ENCODE measurements at places on chromosomes 7 and 10.

DNA sequence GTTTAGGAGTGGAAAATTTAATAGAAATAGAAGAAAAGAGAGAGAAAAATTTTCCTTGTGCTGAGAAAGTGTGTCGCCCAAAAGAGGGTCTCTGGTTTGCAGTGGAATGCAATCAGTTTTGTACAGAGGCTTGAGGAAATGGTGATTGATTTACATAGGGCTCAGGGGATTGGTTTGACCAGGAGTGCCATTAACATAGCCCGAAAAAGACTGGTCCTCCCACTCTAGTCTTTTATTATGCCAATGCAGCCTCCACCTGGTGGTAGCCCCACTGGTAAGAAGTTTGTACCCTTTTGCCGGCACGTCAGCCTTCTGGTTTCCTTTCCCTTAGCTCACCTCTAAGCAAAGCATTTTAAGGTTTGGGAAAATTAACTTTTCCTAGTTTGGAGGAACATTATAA, 885.3 kb downstream of the XPNPEP1 start:
- DNase-seq = no peak

DNA sequence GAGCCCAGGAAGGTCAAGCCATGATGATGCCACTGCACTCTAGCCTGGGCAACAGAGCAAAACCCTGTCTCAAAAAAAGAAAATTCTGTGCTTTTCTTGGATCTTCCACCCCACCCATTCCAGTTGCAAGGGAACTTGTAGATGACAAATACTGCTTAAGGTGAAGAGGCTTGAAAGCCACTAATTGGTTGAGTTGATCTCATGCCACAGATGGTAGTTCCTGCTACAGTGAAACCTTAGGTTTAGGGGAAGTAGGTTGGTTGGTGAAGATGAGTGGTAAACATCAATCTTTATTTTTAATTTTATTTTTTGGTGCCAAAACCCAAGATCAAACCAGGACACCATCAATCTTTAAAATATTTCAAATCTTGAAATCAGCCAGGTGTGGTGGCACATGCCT, 2.9 kb upstream of the GDI2 start:
- no peak for DNase-seq

DNA sequence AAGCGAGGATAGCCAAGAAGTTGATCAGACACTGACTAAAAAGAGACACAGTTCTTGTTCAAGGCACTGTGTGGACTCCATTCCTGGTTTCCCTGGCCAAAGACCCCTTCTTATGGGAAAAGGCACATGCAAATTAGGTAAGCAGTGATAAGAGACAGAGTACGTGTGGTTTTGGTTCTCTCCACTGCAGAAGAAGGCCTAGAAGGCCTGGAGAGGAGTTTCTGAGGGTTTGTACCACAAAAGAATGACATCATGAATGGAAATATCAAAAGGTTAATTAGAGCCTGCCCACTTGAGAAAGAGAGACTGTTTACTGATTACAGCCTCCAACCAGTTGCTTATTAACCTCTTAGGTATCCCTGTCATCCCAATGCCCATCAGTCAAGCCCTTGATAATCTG, 137.5 kb downstream of the ZNF365 start:
- no peak for DNase-seq

DNA sequence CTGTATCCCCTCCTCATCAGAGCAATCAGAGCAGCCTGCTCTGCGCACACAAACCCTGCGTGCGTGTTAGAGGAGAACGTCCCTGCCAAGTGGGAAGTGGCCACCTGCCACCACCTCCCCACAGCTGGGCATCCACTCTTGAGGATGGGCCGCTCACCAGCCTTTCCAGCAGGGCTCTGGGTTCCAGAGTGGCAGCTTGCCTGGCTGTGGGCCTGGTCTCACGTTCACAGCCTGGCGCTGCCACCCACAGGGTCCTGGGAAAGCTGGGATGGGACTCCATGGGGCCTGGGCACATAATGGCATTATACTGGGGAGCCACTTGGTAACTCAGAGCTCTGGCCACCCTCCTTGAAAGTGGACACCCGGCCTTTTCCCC, 151.1 kb upstream of the PPP2R2D start:
- DNase-seq = no peak

DNA sequence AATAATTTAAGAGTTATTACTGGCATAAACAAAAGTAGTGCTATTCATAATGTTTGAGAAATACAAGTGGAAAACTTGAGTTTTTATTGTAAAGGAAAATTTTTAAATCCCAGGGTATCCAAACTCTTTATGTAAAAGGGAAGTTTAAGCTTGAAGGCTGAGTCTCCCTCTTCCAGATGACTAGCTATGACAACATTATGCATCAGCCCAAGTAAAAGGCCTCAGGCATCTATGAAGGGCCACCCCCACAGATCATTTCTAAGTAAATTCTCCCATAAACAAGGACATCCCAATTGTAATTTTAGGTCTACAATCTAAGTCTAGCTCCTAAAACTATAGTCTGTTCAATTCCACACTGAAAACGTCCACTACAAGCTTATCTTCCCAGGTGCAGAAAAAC, 166.2 kb upstream of the STEAP1 start:
- DNase-seq = no peak

DNA sequence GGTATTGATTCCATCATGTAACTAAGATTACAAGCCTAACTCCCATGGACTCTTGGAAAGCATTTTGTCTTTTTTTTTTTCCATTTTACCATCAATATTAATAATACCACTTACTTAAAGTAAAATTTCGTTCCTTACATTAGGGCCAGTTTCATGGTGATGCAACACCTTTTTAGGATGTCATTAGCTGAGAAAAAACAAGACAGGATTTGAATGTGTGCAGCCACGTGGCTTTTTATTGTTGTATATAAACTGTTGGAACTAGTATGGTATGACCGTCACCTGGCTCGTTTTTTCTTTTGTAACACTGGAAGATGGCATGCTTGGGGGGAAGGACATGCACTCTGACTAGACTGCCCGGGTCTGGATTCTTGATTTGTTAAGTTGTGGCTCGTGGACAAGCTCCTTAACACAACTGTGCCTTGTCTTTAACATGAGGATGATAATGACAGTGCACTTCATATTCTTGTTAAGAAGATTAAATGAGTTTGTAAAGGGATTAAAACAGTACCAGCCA, 42.1 kb downstream of the ARHGAP21 start:
- no peak for DNase-seq

- no peak for DNase-seq
Observed at GRCh38 chr7:81783818-81784217, 14.0 kb upstream of the HGF start.

DNA sequence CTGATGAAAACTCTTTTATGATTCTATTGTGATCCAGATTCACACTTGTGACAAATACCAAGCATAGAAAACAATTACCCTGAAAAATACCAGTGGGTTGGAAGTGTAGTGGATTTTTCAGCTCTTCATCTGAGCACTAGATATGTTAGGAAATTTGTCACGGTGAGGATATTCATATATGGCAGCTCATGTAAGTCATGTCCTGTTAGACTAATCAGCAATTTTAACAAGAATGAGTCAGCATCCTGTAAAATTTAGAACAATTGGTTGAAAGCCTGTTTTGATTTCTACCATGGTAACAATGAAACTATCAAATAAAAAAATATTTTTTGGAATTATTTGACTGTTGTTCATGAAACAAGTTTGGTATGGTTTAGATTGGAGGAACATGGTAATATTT, 334.3 kb downstream of the CACNA2D1 start:
- no peak for DNase-seq

DNA sequence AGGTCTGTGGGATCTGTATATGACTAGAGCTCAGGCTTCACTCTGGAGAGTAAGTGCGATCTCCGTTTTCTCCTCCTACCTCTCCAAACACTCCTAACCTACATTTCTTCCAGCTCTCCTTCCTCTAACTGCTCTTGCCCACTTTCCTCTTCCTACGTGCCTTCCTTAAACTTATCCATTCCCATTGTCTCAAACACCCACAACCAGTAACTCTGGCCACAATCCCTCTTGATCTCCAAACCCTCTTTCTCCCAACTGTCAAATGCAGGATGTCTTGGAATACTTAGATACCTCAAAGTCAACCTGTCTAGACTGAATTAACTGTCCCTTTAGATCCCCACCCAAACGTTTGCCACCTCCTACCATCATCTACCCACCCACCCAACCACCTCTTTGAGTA, 213.7 kb upstream of the KMT2E start:
- no peak for DNase-seq

GRCh38 chr10:111087331-111087756, 10.5 kb downstream of the ADRA2A start:
- DNase-seq = no peak

GRCh38 chr10:44396671-44397191, 11.8 kb upstream of the CXCL12 start:
- no peak for DNase-seq

- DNase-seq = no peak
Observed at GRCh38 chr10:48445932-48446331, 139.5 kb downstream of the MAPK8 start.

DNA sequence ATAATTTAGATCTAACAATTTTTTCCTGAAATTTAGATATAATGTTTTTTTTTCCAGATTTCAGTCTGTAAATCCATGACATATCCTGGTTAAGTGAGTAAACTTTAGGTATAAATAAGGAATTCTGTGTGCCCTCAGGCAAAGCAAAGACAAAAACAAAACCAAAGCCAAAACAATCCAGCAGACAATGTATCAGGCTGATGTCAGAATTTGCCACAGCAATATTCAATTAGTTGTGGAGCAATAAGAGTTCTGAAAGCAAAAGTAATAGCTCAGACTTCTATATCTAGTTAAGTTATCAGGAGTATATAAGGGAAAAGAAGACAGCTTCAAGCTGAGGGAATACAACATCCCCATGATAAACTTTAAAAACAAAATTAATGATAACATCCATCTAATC, 82.0 kb downstream of the MKX start:
- no peak for DNase-seq

- peak; percentile 31 for DNase-seq
Observed at GRCh38 chr10:484441-484924, 205.0 kb downstream of the DIP2C start.

DNA sequence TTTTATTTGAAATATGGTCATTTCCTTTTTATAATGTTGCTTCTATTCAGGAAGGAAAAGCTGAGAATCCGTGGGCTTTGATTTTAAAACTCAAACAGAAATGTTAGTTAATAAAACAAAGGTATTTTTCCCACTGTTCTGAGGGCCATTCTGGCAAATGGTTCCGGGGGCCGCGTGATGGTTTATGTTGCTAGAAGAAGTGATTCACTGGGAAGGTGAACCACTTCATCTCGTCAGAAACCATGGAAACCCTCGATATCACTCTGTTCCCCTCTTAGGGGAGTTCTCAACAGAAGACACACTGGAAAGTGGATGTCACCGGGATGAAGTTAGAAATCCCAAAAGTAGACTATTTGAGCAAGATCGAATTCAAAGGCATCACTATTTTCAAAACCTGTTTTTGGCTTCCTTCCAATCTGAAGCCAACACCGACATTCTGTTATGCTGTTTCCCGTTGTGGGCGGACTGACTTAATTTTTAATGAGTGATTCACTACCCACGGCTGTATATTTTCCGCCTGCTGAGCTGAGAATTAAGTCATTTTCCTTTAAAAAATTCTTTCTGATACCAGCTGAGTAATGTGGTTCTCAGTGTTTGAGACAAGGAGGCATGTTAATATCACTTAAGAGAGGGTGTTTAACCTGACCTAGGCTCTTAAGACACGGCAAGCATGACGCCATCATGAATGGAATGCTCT, 84.1 kb downstream of the PTPRE start:
- peak; percentile 68 for DNase-seq

- no peak for DNase-seq
Observed at GRCh38 chr7:101691822-101692384, 62.8 kb upstream of the MYL10 start.

DNA sequence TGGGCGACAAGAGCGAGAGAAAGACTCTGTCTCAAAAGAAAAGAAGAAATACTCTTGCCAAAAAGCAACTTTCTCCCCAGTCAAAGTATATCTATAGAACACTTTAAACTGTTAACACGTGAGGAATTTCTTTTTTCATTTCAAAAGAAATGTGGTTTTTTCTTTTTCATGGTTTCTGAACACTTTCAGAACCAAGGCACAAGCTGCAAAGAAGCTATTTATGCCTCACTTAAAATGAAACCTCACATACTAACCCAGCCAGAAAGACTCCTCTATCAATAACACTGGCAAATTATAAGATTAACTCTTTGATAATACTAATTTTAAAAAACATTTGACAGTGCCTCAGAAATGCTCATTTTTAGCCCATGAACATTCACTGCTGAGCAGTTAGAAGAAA, 20.9 kb downstream of the TBX20 start:
- no peak for DNase-seq

Data from activated CD4-positive, alpha-beta T cell treated with anti-CD3 and anti-CD28 coated beads for 4 hours (primary cell).